ENCODE measurements at places on chromosomes 5 and 9.

- DNase-seq, result no peak
Measured at GRCh38 chr9:117095081-117095480, 319.8 kb downstream of the ASTN2 start.

GRCh38 chr5:174688441-174689354 lies 35.7 kb upstream of the MSX2 start:
- no peak for DNase-seq

DNA sequence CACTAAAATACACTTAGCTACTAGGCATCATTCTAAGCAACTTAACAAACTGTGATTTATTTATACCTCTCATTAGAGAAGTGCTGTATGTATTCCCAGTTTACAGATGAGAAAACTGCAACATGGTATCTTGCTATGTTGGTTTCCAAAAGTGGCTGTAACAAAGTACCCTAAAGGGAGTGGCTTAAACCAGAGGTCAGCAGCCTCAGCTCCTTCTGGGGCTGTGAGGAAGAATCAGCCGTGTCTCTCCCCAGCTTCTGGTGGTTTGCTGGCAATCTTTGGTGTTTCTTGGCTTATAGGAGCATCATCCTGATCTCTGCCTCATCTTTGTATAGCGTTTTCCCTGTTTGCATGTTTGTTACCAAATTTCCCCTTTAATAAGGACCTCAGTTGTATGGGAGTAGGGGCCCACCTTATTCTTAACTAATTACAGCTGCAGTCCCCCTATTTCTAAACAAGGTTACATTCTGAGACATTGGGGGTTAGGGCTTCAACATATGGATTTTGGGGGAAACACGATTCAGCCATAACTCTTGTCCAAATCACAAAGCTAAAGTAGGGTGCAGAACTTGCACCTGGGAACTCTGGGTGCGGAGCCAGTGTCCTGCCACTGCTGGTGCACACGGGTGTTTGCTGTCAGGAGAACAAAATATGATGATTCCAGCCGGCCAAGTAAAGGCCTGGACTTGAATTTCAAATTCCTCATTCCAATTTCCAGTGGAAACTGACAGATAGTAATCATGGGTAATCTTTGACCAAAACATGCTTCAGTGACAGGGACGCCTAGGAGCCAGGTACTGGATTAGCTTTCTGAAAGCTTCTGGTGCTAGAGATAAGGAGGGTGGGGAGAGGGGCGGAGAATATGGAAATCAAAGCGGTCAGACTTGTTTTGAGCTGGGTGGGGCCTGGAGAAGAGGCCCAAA lies 43.3 kb downstream of the RAI14 start:
- no peak for DNase-seq

- no peak for DNase-seq
Measured at GRCh38 chr5:16759147-16759773, 142.5 kb upstream of the RETREG1 start.

Data from kidney tubule cell (primary cell).